ENCODE measurements at places on chromosomes 2 and 18.

- no peak for DNase-seq
Observed at GRCh38 chr2:86107031-86107430, 996 bp downstream of the PTCD3 start.

- no peak for DNase-seq
Observed at GRCh38 chr2:40680547-40680946, 228.7 kb upstream of the SLC8A1 start.

GRCh38 chr2:205850611-205851010 lies 168.3 kb downstream of the NRP2 start:
- no peak for DNase-seq

GRCh38 chr18:44731530-44732237 lies 51.0 kb downstream of the SETBP1 start:
- DNase-seq, result no peak

GRCh38 chr18:34038086-34038485 lies 186.6 kb downstream of the NOL4 start:
- no peak for DNase-seq

DNA sequence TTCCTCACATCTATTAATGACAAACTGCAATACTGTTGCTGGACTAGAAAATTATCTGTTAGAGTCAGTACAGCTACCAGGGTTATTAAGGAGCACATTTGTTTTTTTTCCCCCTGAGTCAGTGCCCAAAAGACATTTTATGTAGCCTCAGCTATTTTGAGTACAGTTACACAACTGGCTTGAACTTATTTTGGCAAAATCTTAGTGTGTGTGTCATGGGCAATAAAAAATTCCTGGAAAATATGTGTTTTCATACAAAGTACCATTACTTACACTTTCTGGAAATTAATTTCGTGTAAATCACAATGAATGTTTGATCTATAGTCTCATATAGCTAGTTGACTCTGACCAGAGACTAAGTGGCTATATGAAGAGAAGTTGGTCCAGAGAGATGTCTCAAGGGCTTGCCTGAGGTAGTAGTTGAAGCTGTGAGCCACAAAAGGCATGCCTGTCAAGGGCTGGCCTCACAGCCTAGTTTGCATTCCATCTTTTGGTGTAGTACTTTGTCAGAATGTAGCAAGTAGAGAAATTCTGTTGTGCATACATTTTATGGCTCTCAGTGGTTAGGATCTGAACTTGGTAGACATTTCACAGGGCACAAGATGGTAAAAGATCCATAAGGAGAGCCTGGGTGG lies 283.4 kb downstream of the MTX2 start:
- no peak for DNase-seq

GRCh38 chr2:199485732-199486335 lies 28.1 kb upstream of the SATB2 start:
- peak; percentile 74 for DNase-seq

DNA sequence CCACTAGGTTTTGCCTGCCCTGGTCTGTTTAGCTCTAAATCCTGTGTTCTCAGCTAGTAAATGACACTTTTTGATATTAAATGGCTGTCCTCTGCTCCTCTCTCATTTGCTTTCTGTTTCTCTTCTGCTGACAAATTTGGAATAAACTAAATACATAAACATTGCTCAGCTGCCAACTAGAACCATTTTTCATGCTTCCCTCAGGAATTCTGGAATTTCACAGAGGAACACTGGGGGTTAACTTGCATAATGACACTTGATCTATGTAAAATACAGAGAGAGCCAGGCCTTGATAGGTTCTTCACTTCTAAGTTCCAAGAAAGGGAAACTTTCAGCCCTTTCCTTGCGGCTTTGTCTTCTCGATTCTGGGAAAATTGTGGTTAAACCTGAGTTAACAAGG lies 450.6 kb upstream of the ST6GAL2 start:
- DNase-seq, result no peak

DNA sequence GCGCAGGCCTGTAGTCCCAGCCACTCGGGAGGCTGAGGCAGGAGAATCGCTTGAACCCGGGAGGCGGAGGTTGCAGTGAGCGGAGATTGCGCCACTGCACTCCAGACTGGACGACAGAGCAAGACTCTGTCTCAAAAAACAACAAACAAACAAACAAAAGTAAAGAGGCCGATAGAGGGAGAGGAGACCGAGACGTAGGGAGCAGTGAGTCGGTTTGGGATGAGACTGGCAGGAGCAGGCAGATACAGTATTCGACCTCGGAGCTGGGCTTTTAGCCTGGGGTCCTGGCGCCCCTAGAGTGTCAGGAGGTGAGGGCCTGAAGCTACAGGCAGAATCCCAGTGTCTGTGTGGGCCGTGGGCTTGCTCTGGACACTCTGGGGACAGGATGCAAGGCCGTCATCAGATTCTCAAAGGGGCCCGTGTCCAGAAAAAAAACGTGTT lies 51.2 kb downstream of the SLC4A1AP start:
- no peak for DNase-seq

DNA sequence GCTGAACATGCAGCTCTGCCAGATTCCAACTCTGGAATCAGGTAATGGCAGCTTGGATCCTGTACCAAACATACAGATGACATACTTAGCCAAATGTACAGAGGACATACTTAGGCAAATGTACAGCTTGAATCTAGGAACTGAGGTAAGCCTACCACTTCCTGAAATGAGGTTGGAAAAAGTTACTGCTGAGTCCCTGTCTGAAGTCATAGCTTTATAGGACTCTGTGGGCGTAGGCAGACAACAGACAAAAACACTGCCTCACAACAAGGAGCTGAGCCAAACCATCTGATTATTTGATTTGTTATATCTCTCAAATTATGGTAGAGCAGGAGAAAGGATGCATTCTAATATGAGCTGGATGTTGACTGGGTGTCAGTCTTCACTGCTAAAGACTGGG lies 290.2 kb upstream of the TCF4 start:
- DNase-seq, result no peak
